Activated naive CD4-positive, alpha-beta T cell (primary cell): ENCODE measurements at places on chromosomes 1 and 21.

GRCh38 chr1:97806326-97806725 is 114.5 kb downstream of the DPYD start:
- no peak for DNase-seq

- no peak for DNase-seq
These were observed 856.6 kb downstream of the PLA2G4A start for GRCh38 chr1:187685333-187685732.

GRCh38 chr1:7076572-7076971 is 291.3 kb downstream of the CAMTA1 start:
- no peak for DNase-seq

DNA sequence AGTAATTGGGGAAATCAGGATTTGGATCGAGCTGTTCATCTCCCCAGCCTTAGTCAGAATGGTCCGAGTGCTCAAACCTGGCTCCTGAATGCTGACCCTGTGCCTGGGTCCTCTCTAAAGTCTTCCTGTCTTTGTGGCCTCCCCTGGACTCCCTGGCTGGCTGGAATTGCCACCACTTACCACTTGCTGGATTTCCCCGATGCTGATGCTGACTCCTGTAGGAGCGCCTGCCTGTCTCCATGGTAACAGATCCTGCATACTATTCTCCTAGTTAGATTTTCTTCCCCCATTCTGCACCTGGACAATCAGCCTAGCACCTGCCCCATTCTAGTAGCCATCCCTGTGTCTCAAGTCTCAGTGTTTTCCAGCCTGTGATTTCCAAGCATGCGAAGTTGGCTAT is 382.2 kb upstream of the ESRRG start:
- no peak for DNase-seq

DNA sequence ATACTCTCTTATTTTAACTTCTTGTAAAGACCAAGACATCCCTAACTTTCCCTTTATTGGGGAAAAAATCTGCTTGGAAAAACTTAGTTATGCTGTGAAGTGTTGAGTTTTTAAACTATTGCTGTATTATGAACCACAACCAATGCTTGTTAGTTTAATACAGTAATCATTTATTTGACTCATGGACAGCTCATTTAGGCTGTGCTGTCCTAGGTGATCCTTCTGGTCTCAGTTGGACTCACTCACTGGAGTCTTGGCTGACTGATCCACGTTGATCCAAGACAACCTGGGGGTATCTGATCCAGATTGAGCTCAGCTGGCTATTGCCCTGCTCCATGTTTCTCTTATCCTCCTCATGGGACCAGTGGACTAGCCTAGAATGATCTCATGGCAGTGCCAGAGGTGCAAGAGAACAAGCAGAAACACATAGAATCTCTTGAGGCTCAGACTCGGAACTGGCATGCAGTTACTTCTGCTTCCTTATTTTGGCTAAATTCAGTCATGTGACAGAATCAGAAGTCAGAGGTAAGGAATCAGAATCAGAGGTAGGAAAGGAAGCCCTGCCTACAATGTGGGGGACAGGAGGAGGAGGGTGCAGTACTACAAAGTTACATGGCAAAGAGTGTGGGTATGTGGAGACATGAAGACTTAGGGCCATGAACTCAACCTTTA is 156.5 kb downstream of the FGGY start:
- DNase-seq: no peak

DNA sequence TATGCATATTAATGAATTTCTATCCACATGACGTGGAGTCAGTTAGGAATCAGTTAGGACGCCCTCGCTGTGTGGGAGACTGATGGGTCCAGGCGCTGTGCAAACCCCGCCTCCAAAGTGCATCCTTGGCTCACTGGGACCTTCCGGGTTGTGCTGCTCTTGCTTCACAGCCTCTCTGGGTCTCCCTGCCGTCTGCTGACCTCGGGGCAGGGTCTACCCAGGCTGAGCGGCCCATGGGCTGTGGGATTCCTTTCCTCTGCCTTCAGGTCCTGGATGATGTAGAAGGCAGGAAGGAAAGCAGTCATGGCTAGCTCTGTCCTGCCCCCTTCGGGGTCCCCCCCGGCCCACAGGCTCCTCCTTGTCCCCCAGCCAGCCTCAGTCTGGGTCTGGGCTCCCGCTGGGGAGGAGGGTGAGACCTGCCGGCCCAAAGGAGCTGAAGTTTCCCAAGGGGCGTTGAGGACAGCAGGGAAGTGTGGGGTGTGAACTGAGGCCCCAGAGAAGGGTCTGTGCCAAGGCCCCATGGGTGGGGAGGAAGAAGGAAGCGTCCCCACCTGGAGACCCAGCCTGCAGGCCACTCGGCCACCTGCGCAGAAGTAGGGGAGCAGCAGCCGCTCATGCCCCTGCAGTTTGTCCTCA is 24.6 kb upstream of the CDK11A start:
- DNase-seq: no peak

GRCh38 chr1:29490204-29490934 is 254.0 kb downstream of the PTPRU start:
- DNase-seq: no peak

- DNase-seq: no peak
These were observed at the start of gene PTAFR for GRCh38 chr1:28176492-28177470. Gene PTAFR (minus strand): TSS chr1:28176690. CDS start chr1:28151021, 25,669 bp downstream.

GRCh38 chr1:15883326-15883725 is 35.8 kb downstream of the SPEN start:
- no peak for DNase-seq
